ENCODE measurements at places on chromosomes 12 and 14. TPM values are rescaled to one million over a fixed set of nuclear protein-coding genes. Genes with fewer than 3 reads are reported as not detected.

SLC2A13 gene
- polyA plus RNA-seq, result 19.0 TPM

GRCh38 chr14:100762901-100763300, 36.2 kb downstream of the DLK1 start:
- DNase-seq, result no peak

SLC6A15 gene
- polyA plus RNA-seq, result 0.82 TPM

GRCh38 chr12:106459534-106459933, 102.0 kb downstream of the POLR3B start:
- no peak for DNase-seq

DNA sequence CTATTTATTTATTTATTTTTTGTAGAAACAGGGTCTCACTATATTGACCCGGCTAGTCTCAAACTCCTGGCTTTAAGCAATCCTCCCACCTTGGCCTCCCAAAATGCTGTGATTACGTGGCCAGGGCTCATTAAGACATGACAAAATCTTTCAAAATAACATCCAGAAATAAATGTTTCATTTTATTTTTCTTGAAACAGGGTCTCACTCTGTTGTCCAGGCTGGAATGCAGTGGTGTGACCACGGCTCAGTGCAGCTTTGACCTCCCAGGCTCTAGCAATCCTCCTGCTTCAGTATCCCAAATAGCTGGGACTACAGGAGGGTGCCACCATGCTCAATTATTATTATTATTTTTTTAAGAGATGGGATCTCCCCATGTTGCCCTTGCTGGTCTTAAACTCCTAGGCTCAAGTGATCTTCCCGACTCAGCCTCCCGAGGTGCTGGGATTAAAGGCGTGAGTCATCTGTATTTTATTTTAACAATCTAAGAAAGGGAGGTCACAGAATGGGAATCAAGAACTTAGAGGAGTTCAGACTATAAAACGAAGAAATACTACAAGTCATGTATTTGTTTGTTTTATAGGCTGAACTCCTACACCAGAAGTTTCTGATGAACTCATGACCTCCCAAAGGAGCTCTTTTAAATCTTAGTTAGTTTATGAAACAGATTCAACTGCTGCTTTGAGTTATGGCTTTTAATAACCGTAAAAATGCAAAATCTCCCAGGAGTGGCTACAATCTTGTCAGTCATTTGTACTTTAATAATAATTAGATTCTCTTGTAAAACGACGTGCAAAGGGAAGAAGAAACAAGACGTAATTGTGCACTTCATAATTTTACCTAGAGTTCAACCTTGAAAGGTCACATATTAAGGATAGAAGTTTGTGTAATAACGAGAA, 2.1 kb upstream of the TMEM263 start:
- DNase-seq, result no peak

BHLHE41 gene
- polyA plus RNA-seq, result 2.0 TPM

- no peak for DNase-seq
These were observed 57.7 kb upstream of the DIO3 start for GRCh38 chr14:101503431-101504095.

- DNase-seq, result no peak
These were observed 71.4 kb upstream of the POC1B start for GRCh38 chr12:89597210-89597609.

USP15 gene
- 42.6 TPM for polyA plus RNA-seq

DHRS4L2 gene
- 35.1 TPM for polyA plus RNA-seq

- DNase-seq, result no peak
These were observed 40.9 kb downstream of the DEGS2 start for GRCh38 chr14:100118396-100119011.

DNA sequence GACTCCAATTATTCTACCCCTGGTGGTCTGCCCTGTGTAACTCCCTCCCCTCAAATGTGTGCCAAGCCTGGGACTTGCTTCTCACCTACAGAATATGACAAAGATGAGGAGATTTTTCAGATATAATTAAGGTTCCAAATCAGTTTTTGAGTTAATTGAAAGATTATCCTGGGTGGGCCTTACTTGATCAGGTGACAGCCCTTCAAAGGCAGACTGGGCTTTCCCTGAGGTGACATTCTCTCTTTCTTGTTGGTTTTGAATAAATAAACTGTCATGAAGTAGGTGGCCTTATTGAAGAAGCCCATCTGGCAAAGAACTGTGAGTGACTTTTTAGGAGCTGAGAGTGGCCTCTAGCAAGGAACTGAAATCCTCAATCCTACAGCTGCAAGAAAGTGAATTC, 106.0 kb downstream of the BRMS1L start:
- DNase-seq, result no peak

DNA sequence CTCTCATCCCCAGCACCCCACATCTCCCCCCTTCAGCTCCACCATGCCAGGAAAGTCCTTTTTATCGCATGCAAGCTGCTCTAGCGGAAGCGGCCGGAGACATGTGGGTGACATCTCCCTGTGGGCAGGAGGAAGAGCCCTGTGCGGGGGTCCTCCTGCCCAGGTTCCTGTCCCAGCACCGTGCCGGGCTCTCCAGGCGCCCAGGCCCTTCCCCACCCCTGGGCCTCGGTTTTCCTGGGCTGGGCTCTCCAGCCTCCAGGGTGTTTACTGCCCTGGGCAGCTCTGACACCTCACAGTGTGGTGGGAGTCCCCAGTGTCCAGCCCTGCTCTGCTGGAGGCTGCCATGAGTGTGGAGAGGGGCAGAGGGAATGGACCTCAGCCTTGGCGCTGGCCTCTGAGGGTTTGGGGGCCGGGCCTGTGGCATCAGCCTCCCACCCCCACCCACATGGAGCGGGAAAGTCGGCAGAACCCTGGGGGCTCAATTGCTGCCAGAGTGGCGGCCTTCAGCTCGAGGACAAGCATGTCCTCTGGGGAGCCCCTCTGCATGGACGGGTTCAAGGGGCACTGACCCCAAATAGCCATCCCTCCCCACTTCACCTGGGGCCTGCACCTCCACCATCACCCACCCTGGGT, 16.9 kb downstream of the ASPG start:
- no peak for DNase-seq

DNA sequence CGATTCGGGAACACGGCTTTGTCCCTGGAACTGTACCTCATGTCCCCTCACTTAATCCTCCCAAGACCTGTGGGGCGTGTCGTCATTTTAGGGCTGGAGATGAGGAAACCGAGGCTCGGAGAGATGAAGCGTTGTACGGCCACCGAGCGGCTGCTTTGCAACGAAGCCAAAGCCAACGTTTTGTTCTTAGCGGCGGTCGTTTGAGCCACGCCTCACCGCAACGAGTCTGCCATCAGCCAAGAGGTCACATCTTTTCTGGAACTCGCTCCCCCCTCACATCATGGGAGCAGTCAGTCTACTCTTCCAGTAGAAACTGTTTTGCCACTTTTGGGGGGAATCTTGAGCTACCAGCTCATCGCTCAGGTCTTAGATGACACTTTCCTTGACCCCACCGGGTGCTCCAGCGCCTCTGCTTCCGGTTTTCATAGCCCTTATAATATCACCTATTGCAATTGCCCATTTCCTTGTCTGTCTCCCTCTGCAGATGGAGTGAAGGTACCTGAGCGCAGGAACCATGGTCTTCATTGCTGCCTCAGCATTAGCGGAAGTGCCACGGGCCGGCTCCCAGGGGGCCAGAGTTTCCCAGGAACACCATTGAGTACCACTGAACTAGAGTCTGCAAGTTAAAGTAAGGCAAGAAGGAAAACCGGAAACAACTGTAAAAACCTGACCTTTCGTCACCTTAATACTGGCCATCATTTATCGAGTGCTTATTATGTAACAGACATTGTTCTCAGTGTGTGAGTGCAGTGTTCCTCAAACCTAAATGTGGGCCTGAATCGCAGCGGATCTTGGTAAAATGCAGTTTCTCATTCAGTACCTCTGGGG, 19.6 kb downstream of the NINJ2 start:
- DNase-seq, result no peak

GRCh38 chr14:99873653-99874052, 80.4 kb downstream of the EML1 start:
- no peak for DNase-seq

DNA sequence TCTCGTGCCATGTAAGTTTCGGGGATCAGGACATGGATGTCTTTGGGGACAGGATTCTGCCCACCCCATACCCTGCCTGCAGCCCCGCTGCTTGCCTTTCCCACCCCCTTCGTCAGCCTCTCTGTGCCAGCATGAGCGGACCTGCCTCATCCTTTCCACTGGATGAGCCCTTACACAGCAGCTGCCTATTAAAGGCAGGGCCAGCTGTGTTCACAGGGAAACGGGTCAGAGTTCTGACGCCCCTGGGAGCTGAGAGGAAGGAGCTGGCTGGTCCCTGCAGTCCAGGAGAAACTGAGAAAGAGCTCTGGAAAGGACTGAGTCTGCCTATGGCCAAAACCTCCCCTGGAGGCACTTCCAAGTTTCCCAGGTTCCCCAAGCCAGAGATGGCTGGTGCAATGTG, 83.5 kb upstream of the NCOR2 start:
- DNase-seq, result no peak

MYF6 gene
- polyA plus RNA-seq, result 0.16 TPM

OTUB2 gene
- 5.0 TPM for polyA plus RNA-seq

GRCh38 chr14:69554500-69554899, 20.2 kb downstream of the CCDC177 start:
- no peak for DNase-seq

KRT6B gene
- polyA plus RNA-seq, result not detected

DNA sequence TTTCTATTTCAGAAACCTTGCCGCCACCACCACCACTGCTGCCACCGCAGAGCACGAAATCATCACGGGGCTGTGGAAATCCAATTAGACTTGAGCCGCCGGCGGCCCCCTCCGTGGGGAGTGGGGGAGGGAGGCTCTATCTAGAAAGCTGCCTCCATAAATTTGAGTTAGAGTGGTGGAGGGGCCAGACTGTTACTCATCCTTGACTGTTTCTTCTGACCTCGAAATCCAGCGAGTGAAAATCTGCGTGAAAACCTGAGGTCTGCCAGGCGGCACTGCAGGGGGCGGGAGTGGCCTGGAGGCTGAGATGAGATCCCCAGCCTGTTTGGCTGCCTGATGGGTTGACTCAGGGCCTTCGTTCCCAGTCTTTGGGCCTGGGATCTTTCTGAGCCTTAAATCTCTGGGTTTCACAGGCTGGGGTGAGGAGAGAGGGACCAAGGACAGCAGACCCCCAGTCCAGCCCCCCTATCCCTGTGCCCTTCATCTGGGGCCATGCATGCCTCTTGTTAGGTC, 29.9 kb downstream of the TSPAN9 start:
- no peak for DNase-seq

SLC25A21 gene
- polyA plus RNA-seq, result 4.1 TPM

GRCh38 chr14:74962046-74962445, 6.6 kb upstream of the PGF start:
- no peak for DNase-seq

ADCK1 gene
- 8.1 TPM for polyA plus RNA-seq

GRCh38 chr12:98388126-98388525, 127.3 kb upstream of the TMPO start:
- DNase-seq, result no peak

Data from left renal pelvis (tissue), 4 donors.